ENCODE measurements at places on chromosomes 5 and 9. TPM values are rescaled to one million over a fixed set of nuclear protein-coding genes. Genes with fewer than 3 reads are reported as not detected.

The LTC4S gene
- 4.0 TPM for polyA plus RNA-seq

GRCh38 chr9:136844761-136845464 is 2.6 kb downstream of the AJM1 start:
- no peak for DNase-seq

GRCh38 chr5:110150199-110150598 is 460.5 kb downstream of the MAN2A1 start:
- no peak for DNase-seq

The SLC36A3 gene
- not detected for polyA plus RNA-seq

The SLC36A2 gene
- not detected for polyA plus RNA-seq

Measured in CD8-positive, alpha-beta memory T cell (primary cell).